ENCODE measurements at places on chromosomes 1 and 21. TPM values are rescaled to one million over a fixed set of nuclear protein-coding genes. Genes with fewer than 3 reads are reported as not detected.

Gene SELL
- total RNA-seq, result 130 TPM

Gene CFAP107
- total RNA-seq, result not detected

DNA sequence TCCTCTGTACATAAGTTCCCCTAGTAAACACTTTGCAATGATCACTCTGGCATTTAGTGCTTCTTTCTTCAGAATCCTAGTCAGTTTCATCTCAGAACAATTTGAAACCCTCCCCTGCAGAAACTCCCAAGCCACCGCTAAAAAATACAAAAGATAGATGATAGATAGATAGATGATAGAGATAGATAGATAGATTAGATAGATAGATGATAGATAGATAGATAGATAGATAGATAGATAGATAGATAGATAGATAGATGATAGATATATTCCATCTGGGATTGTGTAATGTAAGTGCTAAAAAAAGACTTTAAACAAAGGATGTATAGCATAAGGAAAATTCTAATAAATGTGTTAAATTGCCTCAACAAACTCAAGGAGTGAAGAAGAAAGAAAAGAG lies 212.6 kb upstream of the POGK start:
- DNase-seq, result no peak

Gene OR10Z1
- total RNA-seq, result not detected

DNA sequence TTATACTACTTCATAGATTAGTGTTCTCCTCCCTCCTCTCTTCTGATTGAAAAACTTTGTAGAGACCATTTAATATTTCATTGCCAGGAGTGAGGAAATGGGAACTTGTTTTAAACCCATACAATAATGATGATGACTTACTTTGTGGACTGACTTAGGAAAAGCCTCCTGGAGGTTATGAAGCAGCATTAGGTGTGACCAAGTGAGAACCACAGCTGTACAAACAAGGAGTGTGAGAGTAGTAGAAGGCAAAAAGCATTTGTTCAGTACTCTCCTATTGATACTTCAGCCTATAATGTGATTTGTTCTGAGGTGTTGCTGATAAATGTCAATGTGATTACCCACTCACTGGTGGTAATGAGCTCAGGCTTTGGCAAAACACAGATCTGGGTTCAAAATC lies 8.4 kb downstream of the TIPRL start:
- no peak for DNase-seq

Gene NBPF6
- total RNA-seq, result not detected

- no peak for DNase-seq
Observed at GRCh38 chr1:71223641-71224340, 143.0 kb upstream of the ZRANB2 start.

Measured in activated naive CD8-positive, alpha-beta T cell treated with anti-CD3 and anti-CD28 coated beads, Interleukin-2, amount 10 ng/mL, durations not matched to agents 7 days and 5 days (primary cell).